ENCODE measurements at places on chromosomes 3 and 15.
A peak's percentile ranks its signal among the peaks of the same experiment; 100 is the strongest.

DNA sequence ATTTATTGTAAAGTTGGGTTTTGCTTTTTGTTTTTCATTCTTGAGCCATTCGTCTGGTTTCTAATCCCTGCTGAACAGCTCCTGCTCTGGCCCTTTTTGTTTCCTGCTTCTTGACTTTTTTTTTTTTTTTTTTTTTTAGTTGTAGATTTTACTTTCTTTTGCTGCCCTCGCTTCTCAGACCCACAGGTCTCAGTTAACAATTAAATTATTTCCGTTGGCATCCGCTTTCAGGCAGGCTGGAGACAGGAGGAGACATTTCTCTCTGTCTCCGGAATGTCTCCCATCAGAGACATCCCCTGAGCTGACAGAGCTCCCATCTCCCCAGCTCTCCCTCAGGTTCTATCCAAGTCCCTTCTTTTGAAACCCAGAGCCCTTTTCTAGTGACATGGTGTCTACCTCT lies 68.6 kb downstream of the SLC6A6 start:
- no peak for DNase-seq

- DNase-seq, result no peak
Measured at GRCh38 chr3:106678657-106679390, 698.4 kb upstream of the CCDC54 start.

GRCh38 chr15:78358102-78358870 lies 18.1 kb downstream of the CRABP1 start:
- no peak for DNase-seq

DNA sequence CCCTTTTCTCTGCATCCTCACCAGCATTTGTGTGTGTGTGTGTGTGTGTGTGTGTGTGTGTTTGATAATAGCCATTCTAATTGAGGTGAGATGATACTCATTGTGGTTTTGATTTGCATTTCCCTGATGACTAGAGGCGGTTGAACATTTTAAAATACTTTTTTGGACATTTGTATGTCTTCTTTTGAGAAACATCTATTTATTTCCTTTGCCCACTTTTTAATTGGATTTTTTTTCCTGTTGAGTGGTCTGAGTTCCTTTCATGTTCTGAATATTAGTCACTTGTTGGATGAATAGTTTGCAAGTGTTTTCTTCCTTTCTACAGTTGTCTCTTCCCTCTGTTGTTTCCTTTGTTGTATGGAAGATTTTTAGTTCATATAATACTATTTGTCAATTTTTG lies 54.3 kb upstream of the THSD4 start:
- no peak for DNase-seq

GRCh38 chr3:156535162-156535627 lies 19.7 kb downstream of the SSR3 start:
- DNase-seq, result peak; percentile 68

DNA sequence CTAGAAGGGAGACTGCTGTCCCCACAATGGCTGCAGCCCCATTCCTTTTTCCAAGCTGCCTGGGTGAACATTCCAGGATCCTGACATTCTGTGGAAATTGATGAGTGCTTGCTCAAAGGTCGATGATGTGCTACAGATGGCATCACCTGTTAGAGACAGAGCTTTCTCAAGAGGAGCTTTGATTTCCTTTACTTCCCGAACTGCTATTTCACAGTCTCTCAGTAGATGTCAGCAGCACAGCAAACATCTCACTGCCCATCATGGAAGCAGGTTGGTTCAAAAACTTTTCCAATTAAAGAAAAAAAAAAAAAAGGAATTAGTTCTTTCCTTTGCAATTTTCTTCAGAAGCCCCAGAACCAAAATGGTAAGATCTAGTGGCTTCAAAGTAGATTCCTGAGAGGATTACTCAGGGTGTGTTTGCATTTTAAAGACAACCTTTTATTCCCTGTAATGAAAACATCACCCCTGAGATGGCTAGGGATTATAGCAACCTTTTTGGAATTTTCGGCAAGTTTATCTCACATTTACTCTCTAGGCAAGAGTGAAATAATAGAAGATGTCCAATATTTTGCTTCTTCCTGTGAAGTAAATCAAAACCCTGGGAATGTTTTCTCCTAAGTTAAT lies 44.8 kb downstream of the POLR2M start:
- peak; percentile 3 for DNase-seq

GRCh38 chr15:81304226-81304625 lies 19.7 kb downstream of the STARD5 start:
- DNase-seq, result peak; percentile 27

GRCh38 chr3:76369170-76369569 lies 583.8 kb upstream of the ZNF717 start:
- no peak for DNase-seq

GRCh38 chr3:38453075-38453912 lies at the start of gene ACVR2B:
Gene ACVR2B (plus strand): TSS chr3:38453890. CDS start chr3:38454323, 433 bp downstream.
- peak; percentile 91 for DNase-seq

DNA sequence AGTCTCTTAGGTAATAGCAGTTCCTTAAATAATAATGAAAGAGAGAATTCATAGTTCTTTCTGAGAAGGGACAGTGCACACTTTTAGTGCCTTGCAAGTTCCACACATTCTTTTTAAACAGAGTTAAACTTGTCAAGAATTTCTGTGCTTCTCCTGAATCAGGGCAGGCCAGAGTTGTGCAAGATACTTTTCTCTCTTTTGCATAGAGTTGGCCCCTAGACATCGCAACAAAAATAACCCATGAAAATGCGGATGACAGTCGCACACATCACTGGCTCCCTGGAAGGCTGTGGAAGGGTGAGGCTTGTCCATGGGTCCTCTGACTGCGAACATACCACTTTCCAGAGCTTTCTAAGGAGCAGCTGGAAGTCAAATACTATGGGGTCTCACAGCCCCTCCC lies 40.1 kb downstream of the FBLN2 start:
- DNase-seq, result no peak

DNA sequence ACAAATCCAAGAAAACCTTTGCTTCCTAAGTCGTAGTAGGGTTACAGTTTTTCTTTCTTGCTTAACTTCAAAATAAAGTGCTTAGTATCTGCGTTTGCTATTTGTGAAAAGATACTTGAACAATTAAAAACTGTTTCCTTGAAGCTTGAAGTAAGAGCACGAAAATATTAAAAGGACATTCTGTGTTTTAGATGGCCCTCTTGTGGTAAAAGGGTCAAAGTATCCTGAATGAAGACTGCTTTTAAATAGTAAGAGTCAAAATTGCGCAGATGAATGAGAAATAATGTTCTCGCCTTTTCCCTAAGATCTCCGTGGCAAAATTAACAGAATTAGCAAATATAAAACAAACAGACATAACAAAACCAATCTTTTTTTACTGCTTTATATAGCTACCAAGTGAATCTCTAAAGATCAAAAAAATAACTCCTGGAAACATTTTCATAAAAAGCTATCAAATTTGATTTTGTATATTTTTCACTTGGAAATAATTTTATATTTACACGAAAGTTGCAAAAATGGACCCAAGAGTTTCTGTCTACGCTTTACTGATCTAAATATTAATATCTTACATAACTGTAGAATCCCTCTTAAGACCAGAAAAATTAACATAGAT lies 175.4 kb downstream of the MBNL1 start:
- no peak for DNase-seq

- DNase-seq, result peak; percentile 37
Measured at GRCh38 chr3:181484026-181484425, 227.7 kb upstream of the SOX2 start.

- DNase-seq, result peak; percentile 21
Measured at GRCh38 chr3:41198526-41198925, 779 bp upstream of the CTNNB1 start.

GRCh38 chr3:15974647-15975046 lies 176.9 kb upstream of the ANKRD28 start:
- DNase-seq, result no peak

DNA sequence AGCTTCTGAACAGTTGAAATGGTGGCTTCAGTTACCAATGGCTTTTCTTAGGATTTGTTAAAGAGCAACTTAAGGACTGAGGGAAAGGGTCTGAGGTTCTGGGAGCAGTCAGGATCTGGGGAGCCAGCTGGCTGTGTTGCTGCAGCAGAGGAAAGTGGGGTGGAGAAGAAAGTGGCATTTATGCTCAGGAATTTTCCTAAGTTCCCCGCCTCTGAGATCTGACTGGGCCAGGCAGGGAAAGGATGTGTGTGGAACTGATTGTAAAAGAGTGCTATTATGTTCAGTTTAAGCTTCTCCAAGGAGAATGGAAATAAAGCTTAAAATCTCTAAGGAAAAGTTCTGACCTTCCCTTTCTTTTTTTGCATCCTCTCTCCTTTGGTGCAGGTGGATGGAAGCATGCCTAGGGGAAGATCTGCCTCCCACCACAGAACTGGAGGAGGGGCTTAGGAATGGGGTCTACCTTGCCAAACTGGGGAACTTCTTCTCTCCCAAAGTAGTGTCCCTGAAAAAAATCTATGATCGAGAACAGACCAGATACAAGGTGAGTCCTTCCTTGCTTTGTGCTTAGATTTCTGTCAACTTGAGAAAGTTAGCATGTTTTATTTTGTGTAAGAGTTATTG lies 37.8 kb downstream of the IQGAP1 start:
- no peak for DNase-seq

- DNase-seq, result no peak
Measured at GRCh38 chr3:31815631-31816440, 165.2 kb downstream of the OSBPL10 start.

- no peak for DNase-seq
Measured at GRCh38 chr3:138359919-138360868, 11.8 kb downstream of the MRAS start.

GRCh38 chr3:5022966-5023776 lies 43.9 kb downstream of the BHLHE40 start:
- DNase-seq, result no peak

DNA sequence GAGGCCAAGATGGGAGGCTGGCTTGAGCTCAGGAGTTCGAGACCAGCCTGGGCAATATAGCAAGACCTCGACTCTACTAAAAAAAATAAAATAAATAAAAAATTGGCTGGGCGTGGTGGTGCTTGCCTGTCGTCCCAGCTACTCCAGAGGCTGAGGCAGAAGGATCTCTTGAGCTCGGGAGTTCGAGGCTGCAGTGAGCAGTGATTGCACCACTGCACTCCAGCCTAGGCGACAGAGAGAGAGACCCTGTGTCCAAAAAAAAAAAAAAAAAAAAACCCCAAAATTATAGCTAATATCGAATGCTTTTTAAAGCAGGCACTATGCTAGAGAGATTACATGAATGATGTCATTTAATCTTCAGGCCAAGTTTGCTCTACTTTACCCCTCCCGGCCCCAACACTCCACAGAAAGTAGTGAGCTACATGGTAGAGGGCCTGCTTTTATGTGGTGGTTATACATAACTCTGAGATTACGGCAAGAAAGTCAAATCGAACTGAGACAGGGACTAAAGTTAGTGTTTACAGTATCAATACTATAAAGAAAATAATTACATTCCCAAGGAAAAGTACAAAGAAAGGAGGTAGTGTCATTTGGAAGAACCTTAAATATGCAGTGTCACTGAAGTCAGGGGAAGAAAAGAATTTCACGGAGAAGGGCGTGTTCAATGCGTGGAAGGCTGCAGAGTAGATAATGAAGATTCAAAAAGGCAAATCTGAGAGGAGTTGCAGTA lies 1.1 kb downstream of the ADPGK start:
- DNase-seq, result no peak

GRCh38 chr3:193980326-193980725 lies 155.6 kb upstream of the HES1 start:
- no peak for DNase-seq

- DNase-seq, result no peak
Measured at GRCh38 chr15:63013052-63013808, 29.3 kb upstream of the TPM1 start.

Measured in nucleus accumbens (tissue), 56 donors.